ENCODE measurements at places on chromosomes 4 and X.

DNA sequence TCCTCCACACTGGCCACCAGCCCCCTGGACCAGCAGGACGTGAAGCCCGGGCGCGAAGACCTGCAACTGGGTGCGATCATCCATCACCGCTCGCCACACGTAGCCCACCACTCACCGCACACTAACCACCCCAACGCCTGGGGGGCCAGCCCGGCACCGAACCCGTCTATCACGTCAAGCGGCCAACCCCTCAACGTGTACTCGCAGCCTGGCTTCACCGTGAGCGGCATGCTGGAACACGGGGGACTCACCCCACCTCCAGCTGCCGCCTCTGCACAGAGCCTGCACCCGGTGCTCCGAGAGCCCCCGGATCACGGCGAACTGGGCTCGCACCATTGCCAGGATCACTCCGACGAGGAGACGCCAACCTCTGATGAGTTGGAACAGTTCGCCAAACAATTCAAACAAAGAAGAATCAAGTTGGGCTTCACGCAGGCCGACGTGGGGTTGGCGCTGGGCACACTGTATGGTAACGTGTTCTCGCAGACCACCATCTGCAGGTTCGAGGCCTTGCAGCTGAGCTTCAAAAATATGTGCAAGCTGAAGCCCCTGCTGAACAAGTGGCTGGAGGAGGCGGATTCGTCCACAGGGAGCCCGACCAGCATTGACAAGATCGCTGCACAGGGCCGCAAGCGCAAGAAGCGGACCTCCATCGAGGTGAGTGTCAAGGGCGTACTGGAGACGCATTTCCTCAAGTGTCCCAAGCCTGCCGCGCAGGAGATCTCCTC lies 600 bp downstream of the POU3F4 start:
- no peak for DNase-seq

DNA sequence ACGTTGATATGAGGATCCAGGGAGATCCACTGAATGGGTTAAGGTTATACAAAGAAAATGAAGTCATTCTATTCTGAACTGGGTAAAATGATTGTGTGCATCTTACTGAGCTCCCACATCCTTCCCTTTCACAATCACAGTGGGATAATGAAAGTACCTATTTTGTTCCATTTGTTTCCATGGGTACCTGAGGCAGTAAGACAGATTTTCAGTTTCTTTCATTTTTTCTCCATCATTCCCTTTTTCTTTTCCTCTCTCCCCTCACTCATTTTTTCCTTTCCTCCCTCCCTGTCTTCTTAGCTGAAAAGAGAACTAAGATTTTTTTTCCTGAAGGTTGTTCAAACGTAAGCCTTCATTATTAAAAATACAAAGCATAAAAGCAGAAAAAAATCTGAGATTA lies 4.6 kb downstream of the GRIA2 start:
- DNase-seq: no peak

DNA sequence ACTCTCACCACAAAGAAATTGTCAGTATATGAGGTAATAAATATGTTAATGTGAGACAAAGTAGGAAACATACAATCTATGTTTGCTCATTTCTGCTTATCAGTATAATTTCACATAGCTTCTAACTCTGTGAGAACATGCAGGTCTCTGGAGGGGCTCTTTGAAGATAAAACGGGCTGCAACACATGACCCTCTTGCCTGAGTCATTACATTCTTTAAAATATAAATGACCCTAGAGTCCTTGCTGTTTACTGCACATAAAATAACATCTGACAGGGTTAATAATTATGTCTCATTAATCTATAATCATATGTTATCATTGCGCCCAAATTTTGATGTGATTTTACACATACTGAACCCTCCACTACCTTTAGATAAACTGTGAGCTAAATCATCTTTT lies 681.5 kb downstream of the ARAP2 start:
- DNase-seq: no peak

- DNase-seq: no peak
These were observed 347.8 kb upstream of the PITX2 start for GRCh38 chr4:110970642-110971041.

DNA sequence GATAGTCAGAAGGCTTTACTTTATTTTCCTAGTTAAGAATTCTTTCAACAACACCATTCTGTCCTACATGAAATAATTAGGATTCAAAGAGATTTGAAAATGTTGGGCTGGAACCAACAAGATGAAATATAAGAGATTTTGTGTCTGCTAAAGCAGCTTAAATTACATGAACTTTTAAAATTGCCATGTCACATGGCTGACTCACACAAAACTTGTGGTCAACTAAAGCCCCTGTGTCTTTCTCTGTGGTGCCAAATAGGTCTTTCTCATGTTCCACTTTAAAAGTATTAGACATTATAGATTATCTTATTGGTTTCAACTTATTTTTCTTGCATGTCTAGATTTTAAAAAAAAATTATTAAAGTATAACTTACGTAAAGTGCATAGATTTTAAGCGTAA lies 60.8 kb upstream of the FHL1 start:
- no peak for DNase-seq

- no peak for DNase-seq
These were observed 43.5 kb downstream of the NUDT9 start for GRCh38 chr4:87465739-87466366.

GRCh38 chr4:123524958-123525628 lies 128.5 kb downstream of the SPRY1 start:
- DNase-seq: no peak

DNA sequence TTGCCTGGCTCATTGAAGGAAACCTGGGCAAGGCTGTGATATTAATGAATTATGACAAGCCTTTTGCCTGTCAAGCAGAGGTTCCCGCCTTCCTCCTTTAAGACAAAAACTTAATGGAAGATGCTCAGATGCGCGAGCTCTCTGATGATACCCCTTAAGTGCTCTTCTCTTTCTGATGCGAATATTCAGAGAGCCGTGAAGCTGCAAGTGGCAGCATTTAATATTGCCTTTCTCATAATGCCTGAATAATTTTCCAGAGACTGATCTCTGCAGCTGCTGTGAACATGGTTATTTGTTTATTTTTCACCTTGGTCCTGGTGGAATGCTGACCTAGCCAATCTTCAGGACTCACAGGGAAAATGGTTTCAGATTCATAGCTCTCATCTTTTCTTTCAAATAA lies 251.8 kb downstream of the TENM3 start:
- DNase-seq: no peak

GRCh38 chrX:119984652-119985051 lies 41.1 kb upstream of the NKAP start:
- no peak for DNase-seq

- no peak for DNase-seq
These were observed 67.9 kb upstream of the ARX start for GRCh38 chrX:25083661-25084060.

DNA sequence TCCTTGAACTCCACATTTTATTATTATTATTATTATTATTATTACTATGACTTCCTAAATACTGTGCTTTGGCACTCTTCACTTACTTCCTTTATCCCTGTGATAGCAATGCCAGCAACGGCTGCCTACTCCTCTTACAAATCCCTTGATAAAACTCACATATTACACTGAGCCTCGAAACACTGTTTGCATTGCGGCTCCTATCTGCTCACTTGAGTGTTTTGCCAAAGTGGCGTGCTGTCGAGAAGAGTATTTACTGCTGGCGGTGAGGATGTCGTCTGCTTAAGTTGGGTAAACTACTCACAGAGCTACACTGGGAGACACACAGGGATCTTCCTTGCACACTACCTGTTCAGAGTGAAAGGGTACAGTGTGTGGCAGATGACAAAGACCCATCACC lies 143.4 kb upstream of the VCX3A start:
- no peak for DNase-seq

- no peak for DNase-seq
These were observed 27.0 kb downstream of the GPM6A start for GRCh38 chr4:175784986-175785525.

GRCh38 chr4:167622481-167623240 lies 388.4 kb upstream of the SPOCK3 start:
- DNase-seq: no peak

DNA sequence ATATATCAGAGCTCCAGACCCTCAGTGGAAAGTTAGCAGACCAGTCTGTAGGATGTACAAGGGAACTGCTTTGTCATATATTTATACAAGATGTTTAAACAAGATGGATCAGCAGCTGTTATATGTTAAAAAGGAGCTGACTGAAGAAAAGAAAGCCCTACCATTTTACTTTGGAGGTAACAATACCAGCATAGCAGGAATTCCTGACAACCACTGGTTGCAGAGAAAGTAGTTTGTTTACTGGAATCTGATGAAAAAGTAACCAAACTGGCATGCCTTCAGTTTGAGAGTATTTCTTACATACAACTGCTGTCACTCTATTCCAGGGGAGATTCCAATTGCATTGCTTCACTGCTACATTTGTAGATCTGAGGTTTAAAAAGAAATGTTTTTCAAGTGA lies 49.5 kb upstream of the GABRQ start:
- no peak for DNase-seq

GRCh38 chr4:97531351-97531750 lies 611.9 kb downstream of the STPG2 start:
- no peak for DNase-seq

- DNase-seq: no peak
These were observed 21.4 kb downstream of the ZCCHC13 start for GRCh38 chrX:74325130-74326059.

DNA sequence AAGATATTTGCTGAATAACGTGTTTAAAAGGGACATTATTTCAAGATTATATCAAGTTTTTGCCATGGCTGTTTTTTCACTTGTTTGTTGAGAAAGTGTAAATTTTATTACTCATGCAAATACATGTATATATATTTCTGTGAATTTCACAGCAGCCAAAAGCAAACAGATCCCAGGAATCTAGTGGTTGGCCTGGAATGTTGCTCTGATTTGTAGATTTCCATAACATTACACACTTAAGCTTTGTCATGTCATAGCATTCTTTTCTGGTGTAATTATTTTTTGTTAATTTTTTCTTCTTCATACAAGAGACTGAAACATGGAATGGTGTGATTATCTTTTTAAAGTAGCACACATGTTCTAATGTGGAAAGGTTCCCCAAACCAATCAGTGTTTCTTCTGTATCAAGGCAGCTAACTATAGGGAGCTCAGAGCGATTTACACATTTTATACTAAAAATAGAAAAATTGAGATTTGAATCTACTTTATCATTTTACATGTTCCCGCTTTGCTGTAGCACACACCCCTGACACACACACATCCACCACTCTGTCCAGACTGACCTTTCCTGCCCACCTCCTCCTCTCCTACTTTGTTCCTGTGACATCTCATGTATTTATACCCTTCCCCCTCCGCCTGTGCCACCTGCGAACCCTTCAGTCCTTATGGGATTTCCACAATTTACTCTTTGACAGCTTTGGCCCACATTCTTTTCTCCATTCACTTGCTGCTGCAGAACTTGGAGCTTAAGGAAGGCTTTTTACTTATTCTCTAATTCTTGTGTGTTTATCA lies 20.3 kb downstream of the RUFY3 start:
- DNase-seq: no peak

DNA sequence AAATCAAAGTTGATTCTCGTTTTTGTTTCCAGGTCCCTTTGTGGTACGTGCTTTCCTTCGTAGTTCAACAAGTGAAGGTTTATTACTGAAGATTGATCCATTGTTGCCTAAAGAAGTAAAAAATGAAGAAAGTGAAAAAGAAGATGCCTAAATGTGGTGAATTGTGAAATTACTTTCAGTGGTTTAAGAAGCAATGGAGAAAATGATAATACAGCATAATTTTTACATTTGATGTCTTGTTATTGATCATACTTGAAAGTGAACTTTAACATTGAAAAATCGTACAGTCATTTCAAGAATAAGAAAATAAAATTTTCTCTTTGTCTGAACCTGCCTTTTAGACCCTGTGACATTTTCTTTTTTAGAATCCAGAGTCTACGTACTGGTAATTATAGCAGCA lies 89.8 kb downstream of the MRPL1 start:
- DNase-seq: no peak

DNA sequence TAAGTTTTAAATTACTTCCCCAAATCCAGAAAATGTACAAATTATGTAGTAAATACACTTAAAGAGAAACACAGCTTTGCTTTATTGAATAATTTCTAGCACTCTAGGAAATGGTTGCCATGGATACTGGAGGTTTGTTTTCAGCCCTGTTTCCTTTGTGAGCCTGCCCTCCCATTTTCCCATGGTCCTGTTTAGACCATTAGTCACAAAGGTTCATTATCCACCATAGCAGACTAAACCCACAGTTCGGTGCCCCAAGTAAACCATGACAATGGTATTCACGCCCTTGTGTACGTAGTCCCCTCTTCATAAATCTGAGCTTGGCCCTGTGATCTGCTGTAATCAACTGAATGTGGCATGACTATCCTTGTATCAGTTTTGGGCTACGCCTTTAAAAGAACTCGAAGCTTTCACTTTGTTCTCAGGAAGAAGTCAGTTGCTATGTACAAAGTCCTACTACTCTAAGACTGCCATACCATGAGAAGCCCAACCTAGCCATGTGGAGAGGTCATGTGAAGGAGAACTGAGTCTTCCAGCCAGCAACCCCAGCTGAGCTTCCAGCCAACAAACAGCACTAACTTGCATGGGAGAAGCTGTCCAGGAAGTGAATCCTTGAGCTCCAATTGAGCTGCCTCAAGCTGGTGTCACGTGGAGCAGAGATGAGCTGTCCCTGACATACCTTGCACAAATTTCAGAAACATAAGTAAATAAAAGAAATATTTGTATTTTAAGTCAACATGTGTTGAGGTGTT lies 300.4 kb downstream of the LDB2 start:
- no peak for DNase-seq

- no peak for DNase-seq
These were observed 23.7 kb downstream of the ELF4 start for GRCh38 chrX:130086447-130087206.

DNA sequence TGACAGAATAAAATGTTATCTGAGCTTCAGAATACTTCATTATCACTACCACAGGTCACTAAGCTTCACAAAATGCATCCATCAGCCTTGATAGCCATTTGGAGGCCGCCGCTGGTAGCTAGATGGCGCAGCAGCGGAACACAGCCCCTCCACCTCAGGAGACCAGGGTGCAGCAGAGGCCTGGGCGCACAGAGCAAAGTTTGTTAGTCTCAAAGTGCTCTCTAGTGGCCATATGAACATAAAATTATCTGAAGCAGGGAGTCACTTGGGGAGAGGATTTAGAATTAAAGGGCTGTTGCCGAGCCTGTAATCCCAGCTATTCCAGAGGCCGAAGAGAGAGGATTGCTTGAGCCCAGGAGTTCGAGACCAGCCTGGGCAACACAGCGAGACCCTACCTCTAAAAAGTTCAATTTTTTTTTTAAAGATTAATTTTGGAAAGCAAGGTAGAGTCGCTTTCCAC lies 8.1 kb upstream of the DCTD start:
- peak; percentile 34 for DNase-seq

GRCh38 chrX:132171881-132172280 lies 44.1 kb upstream of the FRMD7 start:
- DNase-seq: no peak

DNA sequence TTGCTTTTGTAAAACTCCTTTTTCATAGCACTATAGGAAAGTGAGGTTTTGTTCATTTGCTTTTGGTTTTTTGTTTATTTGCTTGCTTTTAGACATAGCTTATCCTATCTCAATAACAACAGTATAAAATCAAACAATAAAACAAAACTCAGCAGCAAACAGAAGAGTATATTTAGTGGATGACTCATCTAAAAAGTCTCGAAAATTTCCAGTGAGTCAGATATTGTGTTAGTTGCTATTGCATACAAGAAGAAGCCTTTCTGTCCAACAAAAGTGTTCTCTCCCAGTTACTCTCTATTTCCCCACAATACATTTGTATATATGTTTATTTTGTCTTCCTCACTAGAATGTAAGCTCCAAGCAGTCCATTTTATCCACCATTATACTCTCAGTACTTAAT lies 36.0 kb upstream of the NPNT start:
- no peak for DNase-seq

- no peak for DNase-seq
These were observed 92.7 kb downstream of the WFS1 start for GRCh38 chr4:6362243-6362885.

All from stimulated activated CD8-positive, alpha-beta memory T cell treated with anti-CD3 and anti-CD28 coated beads, Interleukin-7, amount 100 ng/mL, for 1 hour (primary cell).